Stimulated activated CD8-positive, alpha-beta memory T cell treated with anti-CD3 and anti-CD28 coated beads, Interleukin-15, amount 100 ng/mL, for 24 hours (primary cell): ENCODE measurements at places on chromosomes 11 and 22.
A peak's percentile ranks its signal among the peaks of the same experiment; 100 is the strongest.

DNA sequence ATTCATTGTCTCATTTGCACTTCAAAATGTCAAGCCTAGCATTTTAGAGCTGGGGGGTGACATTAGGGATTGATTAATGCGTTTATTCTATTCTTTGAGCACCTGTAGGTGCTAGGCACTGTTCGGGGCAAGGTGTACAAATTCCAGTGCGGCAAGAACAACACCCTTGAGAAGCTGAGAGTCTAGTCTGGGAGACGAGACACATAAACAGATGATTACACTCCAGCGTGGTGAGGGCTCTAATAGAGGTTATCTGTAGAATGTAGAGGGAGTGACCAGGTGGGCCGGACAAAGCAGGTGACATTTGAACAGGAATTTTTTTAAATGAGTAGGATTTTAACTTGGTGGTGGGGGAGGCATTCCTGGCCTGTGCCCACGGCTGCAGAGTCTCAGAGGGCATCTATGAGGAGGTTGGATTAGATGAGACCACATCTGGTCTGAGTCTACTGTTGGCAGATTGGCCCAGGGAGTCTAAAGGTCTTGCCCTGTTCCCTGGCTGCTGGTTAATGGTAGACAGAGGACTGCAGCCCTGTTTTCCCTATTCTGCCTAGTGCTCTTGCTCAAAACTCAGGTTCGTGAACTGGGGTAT is 970 bp downstream of the CAT start:
- DNase-seq: no peak

- no peak for DNase-seq
Observed at GRCh38 chr11:62724171-62724570, 3.1 kb downstream of the HNRNPUL2 start.

DNA sequence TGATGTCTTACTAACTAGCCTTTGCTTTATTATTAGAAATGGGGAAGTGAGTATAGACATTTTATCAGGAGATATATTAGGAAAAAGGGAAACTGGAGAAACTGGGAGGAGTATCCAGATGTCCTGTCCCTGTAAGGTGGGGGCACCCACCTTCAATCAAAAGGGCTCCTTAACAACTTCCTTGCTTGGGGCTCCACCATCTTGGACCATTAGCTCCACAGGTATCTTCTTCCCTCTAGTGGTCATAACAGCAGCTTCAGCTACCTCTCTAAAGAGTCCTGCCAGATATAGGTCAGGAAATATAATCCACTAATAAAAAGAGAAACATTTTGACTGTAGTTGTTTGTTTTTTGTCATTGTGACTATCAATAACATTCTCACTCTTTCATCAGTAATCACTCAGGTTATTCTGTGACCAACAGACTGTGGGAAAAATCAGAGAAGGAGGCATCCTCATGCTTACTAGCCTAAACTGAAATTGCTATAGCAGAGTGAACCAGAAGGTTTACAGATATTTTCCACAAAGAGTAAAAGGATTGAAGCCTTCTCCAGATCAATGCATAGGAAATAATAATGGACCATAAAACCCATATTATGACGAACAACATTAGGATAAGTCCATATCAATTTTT is 10.4 kb downstream of the OR51B4 start:
- no peak for DNase-seq

DNA sequence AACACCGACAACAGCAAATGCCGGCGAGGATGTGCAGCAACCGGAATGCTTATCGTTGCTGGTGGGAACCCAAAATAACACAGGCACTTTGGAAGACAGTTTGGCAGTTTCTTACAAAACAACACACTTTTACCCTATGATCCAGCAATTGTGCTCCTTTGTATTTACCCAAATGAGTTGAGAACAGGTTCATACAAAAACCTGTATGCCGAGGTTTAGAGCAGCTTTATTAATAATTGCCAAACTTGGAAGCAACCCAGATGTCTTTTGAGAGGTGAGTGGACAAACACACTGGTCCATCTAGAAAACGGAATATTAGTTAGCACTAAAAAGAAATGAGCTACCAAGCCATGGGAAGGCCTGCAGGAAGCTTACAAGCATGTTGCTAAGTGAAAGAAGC is 118.9 kb downstream of the CTTN start:
- DNase-seq: no peak

DNA sequence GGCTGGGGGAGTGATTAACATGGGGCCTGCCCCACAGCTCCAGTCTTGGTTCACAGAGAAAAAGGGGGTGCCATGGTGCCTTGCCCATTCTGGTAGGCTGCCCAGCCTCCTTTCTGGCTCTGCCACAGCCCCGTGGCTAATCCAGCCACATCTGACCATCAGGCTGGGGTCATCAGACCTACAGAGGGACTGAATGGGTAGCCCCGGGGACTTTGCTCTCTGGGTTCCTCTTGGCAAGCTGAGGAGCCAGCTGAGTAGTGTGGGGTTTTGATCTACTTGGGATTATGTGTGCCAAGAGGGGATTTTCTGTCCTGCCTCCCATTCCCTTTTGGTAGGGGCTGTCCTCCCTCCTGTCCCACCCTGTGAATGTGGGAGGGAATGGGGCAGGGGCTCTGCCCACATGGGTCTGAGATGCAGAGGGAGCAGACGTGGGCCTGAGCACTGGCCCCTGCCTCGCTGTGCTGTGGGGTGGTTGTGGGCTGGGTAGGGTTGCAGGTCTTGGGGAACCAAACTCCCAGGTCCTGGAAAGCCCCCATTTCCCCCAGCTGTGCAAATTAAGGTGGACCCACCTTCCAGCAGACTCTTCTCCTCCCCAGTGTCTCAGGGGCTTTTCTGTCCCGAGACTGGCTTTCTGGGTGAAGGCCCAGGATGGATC is 32.0 kb downstream of the CD82 start:
- no peak for DNase-seq

DNA sequence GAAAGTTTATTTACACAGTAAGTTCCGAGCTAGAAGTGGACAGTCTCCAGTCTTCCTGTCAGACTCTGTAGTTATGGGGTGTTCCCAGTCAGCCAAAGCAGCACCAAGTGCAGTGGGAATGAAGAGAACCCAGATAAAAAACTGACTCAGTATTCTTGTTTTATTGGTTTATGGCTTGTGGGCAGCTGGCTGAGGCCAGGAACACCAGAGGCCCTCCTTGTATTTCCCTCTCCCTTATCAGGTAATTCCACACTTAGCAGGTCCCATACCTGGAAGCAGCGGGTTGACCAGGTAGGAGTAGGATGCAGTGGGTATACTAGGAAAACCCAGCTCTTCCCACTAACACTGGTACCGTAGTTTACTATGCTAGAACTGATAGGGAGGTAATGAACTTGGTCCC is 3.5 kb upstream of the BACE1-AS start:
- DNase-seq: no peak

DNA sequence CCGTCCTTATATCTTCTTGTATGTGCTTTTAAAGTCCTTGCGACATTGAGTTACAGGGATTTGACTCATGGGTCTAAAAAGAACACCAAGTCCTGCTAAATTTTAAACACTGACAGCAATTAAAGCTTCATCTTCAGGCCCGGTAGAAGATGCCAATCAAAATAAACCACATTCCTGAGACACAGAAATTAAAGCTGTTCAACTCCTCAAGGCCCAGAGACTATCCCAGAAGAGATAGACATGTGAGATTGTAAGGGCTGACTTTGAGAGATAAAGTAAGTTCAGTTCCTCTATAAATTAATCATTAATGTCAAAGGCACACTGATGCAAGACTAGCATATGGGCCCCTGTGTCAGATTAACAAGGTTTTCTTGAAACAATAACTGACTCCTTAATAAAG is 49.8 kb downstream of the OSBPL5 start:
- no peak for DNase-seq

DNA sequence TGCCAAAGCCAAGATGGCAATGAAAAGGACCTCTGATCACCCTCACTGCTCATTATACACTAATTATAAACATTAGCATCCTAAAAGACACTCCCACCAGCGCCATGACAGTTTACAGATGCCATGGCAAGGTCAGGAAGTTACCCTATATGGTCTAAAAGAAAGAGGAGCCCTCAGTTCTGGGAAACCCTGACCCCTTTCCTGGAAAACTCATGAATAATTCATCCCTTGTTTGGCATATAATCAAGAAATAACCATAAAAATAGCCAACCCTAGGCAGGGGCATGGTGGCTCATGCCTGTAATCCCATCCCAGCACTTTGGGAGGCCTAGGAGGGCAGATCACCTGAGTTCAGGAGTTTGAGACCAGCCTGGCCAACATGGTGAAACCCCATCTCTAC is 12.7 kb upstream of the CAPN5 start:
- DNase-seq: no peak

- no peak for DNase-seq
Observed at GRCh38 chr22:30007361-30007760, 72.9 kb upstream of the HORMAD2 start.

- no peak for DNase-seq
Observed at GRCh38 chr11:90438069-90438468, 215.2 kb upstream of the CHORDC1 start.

GRCh38 chr22:24953384-24954113 is 1.0 kb downstream of the KIAA1671 start:
- DNase-seq: no peak

GRCh38 chr11:125559888-125560287 is 9.4 kb upstream of the EI24 start:
- no peak for DNase-seq

DNA sequence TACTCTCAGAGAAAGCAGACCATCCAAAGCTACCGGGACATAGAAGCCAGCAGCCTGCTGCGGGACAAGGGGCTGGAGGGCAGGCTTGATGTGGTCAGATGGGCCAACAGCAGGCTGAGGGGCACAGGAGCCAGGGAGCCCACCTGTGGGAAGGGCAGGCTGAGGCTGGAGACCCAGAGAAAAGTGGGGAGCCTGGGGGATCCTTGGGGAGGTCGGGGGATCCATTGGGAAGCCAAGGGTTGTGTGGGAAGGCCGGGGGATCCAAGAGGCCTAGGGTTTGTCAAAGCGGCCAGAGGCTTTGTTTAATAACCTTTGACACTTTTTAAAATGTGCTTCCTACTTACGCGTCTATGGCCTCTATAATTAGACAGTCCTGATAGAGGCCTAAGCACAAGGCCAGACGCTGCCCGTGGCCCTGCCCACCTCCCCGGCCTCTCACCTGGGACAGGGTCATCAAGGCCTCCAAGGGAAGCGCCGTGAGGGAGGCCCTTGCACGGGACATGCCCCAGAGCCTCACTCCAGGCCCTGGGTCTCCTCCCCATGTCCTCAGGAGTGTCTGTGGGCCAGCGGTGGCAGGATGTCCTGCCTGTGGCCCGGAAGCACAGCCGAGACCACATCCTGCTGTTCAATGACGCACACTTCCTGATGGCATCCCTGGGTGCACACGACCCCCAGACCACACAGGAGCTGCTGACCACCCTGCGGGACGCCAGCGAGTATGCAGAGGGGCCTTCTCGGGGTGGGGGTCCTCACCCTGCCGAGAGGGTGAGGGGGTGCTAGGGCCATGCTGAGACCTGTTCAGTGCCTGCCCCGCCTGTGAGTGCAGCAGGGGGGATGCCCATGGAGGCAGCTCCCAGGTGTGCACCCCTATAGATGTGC is 8.6 kb upstream of the GTSE1 start:
- no peak for DNase-seq

DNA sequence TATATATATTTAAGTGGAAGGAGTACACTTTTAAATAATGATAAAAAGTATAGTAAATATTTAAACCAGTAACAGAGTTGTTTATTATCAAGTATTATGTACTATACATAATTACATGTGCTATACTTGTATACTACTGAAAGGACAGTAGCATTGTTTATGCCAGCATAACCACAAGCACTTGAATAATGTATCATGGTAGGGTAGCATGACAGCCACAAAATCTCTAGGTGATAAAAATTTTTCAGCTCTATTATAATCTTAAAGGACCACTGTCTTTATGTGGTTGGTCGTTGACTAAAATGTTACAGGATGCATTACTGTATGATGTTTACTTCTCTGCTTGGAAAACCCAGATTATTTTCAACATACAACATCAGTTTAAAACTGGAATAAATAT is 349.2 kb downstream of the CASP12 start:
- DNase-seq: no peak

GRCh38 chr11:96101146-96101545 is 177.2 kb upstream of the MTMR2 start:
- DNase-seq: no peak

DNA sequence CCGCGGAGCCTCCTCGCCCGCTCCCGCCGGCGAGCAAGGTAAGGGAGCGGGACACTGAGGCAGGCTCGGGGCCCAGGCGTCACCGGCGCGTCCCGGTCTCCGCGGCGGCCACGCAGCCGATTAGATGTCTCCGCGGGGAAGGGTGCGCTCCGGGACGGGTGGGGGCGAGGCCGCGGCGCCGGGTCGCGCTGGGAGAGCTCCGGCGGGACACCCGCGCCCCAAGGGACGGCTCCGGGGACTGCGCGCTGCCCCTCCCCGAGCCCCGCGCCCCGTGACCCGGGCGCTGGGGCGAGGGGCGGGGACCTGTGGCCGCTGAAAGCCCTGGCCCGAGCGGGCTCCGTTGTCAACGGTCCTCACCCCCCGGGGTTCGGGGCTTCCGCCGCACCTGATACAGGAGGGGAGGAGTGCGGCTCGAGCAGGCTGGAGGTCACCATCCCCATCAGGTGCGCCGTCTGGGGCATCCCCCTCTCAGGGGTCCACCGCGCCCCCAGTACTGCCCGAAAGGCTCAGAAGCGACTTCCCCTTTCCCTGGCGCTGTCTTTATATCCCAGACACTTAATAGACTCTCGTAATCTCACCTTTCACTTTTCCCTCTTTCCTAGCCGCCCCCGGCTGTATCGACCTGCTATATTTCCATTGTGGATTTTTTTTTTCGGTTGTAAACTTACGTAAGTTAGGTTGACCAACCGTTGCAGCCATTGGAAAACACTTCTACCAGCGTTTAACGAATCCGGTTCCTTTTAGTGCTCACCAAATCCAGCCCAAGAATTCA is 573 bp downstream of the PPFIA1 start:
- peak; percentile 6 for DNase-seq

DNA sequence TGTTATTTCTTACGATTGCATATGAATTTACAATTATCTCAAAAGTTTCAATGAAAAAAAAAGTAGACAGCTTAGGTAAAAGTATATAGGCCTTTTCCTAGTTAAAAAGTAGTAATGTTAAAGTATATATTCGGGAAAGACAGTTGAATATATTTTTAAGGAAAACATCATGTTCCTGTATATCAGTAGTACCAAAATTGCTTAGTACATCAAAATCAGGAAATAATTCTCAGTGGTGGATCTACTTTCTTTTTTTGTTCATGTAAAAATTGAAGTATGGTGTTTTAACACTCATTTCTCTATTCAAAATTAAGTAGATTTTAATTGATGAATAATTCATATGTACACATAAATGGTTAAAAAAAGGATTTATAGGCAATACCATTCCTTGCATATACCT is 73.9 kb downstream of the USP47 start:
- DNase-seq: no peak

GRCh38 chr11:75470476-75471080 is 37.6 kb upstream of the KLHL35 start:
- no peak for DNase-seq

GRCh38 chr22:41198027-41198580 is 7.0 kb upstream of the L3MBTL2 start:
- DNase-seq: no peak

GRCh38 chr22:17258015-17258787 is 39.0 kb upstream of the ADA2 start:
- no peak for DNase-seq

GRCh38 chr11:69044111-69045013 is 4.4 kb upstream of the TPCN2 start:
- DNase-seq: no peak
